ENCODE measurements at places on chromosomes 2 and 18.

- peak; percentile 17 for DNase-seq
Observed at GRCh38 chr2:174546519-174547506, 50.8 kb downstream of the WIPF1 start.

DNA sequence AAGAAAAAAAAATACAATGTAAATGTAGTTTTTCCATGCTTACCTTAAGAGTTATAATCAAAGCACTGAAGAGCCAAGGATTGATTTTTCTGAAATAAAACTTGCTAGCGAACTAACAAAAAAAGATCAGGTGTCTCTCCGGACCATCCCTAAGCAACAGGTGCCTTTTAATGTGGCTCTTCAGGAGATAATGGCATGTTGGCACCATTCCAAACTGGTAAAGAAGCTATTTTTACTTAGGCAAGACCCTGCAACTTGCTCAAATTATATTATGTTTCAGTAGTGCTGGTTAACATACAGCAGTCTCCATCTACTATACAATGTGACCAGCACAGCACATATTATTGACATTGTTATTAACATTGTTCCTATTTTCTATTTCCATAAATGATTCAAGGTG, 2.3 kb upstream of the GCC2 start:
- DNase-seq, result no peak

- no peak for DNase-seq
Observed at GRCh38 chr2:181407171-181407570, 50.0 kb upstream of the ITGA4 start.

GRCh38 chr2:207039225-207039624, 99.9 kb downstream of the CPO start:
- DNase-seq, result no peak

- no peak for DNase-seq
Observed at GRCh38 chr2:30666266-30666874, 140.9 kb downstream of the CAPN13 start.

DNA sequence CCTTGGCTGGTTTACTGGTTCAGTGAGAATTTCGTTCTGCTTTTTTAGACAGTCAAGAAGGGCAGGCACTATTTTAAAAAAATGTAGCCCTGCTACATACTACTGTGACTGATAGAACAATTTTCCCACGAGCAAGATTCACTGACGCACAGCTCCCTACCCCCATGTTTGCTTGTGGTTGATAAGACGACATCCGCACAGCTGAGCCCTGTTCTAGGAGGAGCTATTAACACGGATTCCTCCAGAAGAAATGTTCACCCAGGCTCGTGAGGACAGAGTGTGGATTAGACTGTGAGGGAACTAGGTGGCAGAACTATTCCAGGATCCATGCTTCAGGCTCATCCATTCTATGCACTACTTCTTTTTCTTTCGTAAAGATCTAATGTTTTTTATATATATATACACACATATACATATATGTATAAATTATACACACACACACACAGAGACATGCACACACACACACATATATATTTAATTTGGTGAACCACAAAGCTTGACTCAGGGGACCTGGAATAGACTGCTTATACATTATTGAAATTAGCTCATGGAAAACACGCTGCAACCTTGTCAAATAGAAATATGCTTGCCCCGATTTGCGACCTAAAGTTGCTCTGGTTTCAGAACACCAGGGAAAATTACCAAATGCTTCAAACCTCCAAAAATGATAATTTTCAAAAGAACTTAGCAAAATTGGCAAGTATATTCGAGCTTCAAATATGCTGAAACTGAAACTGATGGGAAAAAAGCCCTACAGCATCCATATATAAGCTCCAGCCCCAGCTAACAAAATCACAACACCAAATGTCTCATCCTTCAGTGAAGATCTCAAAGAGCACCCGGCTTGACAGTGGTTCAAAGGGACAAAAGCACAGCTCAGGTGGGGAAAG, 370.4 kb downstream of the SOCS6 start:
- DNase-seq, result peak; percentile 68

GRCh38 chr2:227007148-227007547, 156.9 kb downstream of the COL4A4 start:
- DNase-seq, result no peak

DNA sequence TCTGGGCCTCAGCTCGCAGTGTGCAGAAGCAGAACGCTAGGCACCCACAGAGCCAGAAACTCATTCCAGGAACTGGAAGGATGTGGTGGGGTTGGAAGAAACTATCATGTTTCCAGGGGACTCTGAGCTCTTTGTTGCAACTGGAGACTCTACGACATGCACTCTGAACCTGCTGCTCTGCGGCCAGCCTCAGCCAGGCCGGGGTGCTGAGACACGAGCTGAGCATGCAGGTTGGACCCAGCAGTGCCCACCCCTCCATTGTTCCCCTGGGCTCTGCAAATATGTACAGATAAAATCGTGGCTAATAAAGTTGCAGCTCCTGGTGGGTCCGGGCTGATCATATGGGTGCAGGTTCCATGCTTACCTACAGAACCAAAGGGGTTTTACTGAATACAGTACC, 37.6 kb upstream of the ARL4C start:
- no peak for DNase-seq

GRCh38 chr18:10398571-10398970, 55.9 kb upstream of the APCDD1 start:
- DNase-seq, result no peak

- DNase-seq, result no peak
Observed at GRCh38 chr18:56890632-56891031, 239.5 kb downstream of the WDR7 start.

GRCh38 chr2:6992794-6993228, 75.6 kb downstream of the RNF144A start:
- DNase-seq, result no peak

DNA sequence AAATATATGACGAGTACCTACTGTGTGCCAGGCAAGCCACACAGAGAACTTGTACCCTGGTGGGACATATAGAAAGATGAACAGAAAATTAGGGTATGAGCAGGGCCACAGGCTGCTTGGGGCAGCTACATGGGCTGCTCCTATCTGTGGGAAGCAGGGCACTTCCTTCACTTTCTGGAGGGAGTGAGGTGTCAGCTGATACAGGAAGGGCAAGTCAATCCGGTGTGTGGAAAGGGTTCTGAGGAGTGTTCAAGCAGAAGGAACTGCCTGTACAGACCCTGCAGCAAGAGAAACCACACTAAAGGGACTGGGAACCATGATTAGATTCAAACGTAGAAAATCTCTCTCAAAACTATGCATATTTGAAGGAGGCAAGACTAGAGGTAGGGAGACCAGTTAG, 58.6 kb upstream of the BCL11A start:
- no peak for DNase-seq

- no peak for DNase-seq
Observed at GRCh38 chr18:11572201-11572600, 37.2 kb upstream of the SLC35G4 start.

- no peak for DNase-seq
Observed at GRCh38 chr18:29169599-29169998, 992.7 kb upstream of the CDH2 start.

DNA sequence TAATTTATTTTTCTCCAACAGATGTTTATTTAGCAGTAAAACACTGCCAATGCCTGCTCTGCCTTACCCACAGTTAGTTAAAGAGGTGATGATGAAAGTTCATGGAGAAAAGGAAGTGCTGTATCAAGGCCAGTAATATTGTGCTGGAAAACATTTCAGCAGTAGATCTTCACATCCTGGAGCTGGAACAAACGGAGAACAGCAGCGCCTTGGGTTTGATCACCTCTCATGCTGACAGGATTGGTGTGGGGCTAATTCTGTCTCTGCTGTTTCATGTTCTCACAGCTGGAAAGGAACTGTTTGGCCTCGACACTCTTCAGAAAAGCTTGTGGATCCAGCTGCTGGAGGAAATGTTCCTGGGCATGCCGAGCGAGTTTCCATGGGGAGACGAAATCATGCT, 61.5 kb upstream of the RPE start:
- DNase-seq, result no peak

GRCh38 chr2:226839161-226839560, 3.3 kb downstream of the RHBDD1 start:
- no peak for DNase-seq

DNA sequence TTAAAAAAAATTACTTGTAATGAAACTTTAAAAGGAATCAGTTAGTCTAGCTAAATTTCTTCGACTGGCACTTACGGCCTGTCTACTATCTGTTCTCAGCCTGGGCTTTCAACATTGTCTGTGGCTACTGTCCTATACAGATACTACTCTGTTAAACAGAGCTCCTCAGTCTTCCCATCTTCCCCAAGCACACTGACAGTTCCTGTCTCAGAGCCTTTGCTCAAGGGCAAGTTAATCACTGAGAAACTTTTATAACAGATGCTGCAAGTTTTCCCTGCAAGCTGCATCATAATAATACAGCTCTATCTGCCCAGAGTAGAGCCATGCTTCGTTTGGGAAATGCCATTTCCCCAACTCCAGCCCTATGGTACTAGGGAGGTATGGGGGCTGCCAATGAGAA, 11.3 kb upstream of the YPEL5 start:
- no peak for DNase-seq

DNA sequence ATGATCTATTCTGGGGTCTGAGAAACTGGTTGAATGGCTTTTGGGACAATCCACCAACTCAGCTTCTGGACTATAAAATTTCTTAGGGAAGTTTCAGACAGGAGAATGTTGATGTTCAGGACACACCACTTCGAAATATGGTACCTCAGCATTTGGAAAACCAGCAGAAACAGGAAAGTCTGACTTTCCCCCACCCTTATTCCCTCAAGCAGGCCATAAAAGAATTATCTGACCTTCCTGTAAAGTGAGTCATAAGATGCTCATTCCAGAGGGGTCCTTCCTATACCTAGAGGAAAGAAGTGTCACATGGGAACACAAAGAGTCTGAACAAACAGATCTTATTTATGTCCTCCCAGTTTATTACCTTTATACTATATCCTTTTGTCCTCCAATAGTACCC, 415.0 kb downstream of the CPS1 start:
- DNase-seq, result no peak

GRCh38 chr2:137912371-137912770, 51.9 kb upstream of the HNMT start:
- DNase-seq, result no peak

DNA sequence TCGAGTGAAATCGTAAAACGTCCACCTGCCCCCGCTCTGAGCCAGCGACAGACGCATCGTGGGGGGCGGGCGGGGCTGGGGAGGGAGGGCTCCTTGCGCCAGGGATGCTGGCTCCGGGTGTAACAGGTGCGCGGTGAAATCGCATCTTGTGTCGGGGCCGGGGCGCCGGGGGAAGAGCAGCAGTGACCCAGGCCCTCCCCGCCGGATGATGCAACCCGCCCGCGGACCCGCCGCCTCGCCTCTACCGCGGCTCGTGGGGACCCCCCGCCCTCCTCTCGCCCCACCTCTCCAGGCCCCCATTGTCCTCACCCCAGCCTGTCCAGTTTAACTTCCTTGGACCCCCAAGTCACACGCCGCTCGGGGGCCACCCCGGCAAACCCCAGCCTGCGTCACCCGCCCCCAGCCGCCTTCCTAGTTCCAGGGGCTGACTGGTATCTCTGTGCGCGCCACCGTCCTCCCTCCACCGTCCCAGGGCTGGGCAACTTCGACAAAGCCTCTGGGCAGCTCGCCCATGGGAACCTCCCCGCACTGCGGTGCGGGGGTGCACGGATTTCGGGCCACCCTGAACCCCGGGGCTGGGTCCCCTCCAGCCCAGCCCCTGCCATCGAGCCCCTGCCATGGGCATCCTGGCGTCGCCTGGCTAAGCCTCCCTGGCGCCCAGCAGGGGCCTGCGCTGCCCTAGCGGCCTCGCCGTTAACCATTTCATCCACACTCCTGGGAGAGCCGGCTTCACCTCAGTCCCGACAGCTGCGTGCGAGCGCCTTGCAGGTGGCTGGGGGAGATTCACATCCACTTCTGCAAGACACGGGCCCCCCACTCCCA, 799 bp upstream of the KIF1A start:
- no peak for DNase-seq

DNA sequence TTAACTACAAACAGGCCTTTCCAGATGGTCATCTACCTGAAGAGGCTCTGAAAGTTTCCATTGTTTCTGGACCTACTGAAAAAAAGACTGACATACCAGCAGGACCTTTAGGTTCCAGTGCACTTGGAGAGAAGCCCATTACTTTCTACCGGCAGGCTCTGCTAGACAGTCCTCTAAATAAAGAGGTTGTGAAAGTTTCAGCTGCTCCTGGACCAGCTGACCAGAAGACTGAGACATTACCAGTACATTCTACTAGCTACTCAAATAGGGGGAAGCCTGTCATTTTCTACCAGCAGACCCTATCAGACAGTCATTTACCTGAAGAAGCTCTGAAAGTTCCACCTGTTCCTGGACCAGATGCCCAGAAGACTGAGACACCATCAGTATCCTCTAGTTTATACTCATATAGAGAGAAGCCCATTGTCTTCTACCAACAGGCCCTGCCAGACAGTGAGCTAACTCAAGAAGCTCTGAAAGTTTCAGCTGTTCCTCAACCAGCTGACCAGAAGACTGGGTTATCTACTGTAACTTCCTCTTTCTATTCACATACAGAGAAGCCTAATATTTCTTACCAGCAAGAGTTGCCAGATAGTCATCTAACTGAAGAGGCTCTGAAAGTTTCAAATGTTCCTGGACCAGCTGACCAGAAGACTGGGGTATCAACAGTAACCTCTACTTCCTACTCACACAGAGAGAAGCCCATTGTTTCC, 65.8 kb downstream of the ALMS1 start:
- DNase-seq, result no peak

DNA sequence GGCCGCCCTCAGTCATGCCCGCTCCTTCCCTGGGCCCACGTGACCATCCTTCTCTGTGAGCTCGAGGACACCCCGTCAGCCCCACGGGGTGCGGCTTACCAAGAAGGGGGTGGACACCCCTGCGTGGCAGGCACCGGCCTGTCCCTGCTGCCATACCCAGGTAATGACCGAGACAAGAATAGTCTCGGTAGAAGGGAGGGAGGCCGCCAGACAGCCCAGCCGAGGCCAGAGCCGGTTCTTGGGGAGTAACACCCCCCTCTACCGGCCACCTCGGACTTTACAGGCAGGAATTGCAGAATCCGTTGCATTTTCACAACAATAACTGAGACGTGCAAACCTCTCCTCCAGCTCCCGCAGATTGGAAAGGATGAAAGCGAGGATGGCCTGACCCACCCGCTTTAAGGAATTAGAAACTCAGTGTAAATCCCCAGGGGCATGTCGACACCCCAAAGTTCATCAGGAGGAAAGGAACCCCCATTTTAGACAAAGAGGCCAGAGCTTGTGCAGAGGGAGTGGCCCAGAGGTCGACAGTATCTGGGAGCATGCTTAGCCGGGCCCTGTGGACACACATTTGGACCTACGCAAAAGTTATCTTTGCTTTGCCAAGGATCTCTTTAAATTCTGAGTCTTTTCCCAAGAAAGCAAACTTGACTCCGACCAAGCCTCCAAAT, 60.1 kb upstream of the GLI2 start:
- peak; percentile 12 for DNase-seq

- DNase-seq, result no peak
Observed at GRCh38 chr2:68336192-68336591, 16.4 kb upstream of the CNRIP1 start.

DNA sequence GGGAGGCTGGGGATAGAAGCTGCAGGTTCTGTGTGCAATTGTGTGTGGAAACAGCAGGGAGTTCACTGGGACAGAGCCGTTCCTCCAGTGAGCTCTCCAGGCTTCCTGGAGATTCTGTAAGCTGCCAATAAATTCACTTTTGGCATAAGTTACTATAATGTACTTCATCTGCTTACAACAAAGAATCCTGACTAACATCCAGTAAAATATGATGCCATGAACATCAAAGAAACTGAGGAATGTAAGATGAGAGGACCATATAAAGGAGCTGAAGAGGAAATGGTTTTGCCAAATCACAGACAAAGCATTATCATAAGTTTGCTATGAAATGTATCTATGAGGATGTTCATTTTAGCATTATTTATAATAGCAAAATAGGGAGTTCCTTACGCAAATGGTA, 175.3 kb downstream of the KCNE4 start:
- DNase-seq, result no peak

Data from CD4-positive, alpha-beta T cell treated with Interleukin-6 at 100 ng/mL for 8 hours (primary cell).